ENCODE measurements at places on chromosomes 6 and 20.

DNA sequence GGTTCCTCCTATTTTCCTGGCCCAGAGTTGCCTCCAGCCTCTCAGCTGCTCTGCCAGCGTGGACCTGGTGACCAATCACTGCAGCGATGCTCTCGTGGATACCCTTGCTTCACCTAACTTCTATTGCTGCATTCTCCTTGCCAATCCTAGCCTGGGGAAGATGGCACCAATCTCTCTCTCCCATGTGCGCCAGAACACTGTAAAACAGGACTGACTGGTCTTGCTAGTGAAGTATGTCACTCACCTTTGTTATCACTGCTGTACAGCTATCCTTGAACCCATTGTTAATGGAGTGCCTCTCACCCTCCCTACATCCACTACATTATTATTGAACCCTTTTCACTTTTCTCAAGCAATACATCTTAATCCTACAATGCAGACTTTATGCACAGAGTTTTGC is 80.1 kb downstream of the LYRM4 start:
- no peak overlapping the region for H3K27ac ChIP-seq
- no peaks in the 10 kb centered on the region for H3K36me3 ChIP-seq
- H3K27me3 ChIP-seq, result no peaks in the 10 kb centered on the region
- no peak for DNase-seq
- peaks cover 2% of the 10 kb centered on the region for H3K4me1 ChIP-seq

GRCh38 chr6:109820706-109821350 is 129.7 kb downstream of the FIG4 start:
- DNase-seq, result no peak
- no peak overlapping the region for H3K27ac ChIP-seq
- H3K4me3 ChIP-seq, result no peak overlapping the region
- peaks cover 5% of the 10 kb centered on the region for H3K36me3 ChIP-seq
- no peaks in the 10 kb centered on the region for H3K27me3 ChIP-seq

GRCh38 chr20:38789503-38790199 is 15.8 kb upstream of the PPP1R16B start:
- no peaks in the 10 kb centered on the region for H3K36me3 ChIP-seq
- no peaks in the 10 kb centered on the region for H3K4me1 ChIP-seq
- H3K27ac ChIP-seq, result no peak overlapping the region
- no peaks in the 10 kb centered on the region for H3K27me3 ChIP-seq

DNA sequence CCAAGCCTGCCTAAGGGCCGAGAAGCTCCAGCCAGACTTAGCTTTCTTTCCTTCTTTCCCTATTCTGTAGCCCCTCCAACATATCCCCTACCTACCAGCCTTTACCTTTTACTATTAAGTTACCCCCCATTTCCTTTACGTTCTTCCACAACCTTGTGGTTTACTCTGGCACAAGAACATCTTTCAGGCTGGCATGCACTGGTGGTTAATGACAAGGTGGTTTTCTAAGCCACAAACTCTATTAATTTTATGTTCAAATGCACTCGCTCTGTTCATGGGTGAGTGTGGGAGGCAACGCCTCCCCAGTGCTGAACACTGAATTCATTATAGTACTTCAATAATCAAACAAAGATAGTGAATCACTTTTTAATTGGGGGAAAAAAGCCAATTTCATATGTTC is 64.4 kb downstream of the TRERF1 start:
- H3K4me3 ChIP-seq, result peak overlapping the region; percentile 75
- peaks cover 87% of the 10 kb centered on the region for H3K4me1 ChIP-seq
- H3K27me3 ChIP-seq, result no peaks in the 10 kb centered on the region
- H3K27ac ChIP-seq, result peak overlapping the region; percentile 87
- H3K36me3 ChIP-seq, result no peaks in the 10 kb centered on the region
- peak; percentile 81 for DNase-seq

- peaks cover 4% of the 10 kb centered on the region for H3K36me3 ChIP-seq
- no peaks in the 10 kb centered on the region for H3K4me1 ChIP-seq
- H3K4me3 ChIP-seq, result no peak overlapping the region
These were observed 100.3 kb downstream of the ARHGAP18 start for GRCh38 chr6:129609635-129610034.

- H3K4me1 ChIP-seq, result no peaks in the 10 kb centered on the region
- H3K36me3 ChIP-seq, result no peaks in the 10 kb centered on the region
- H3K4me3 ChIP-seq, result no peak overlapping the region
- DNase-seq, result no peak
- no peak overlapping the region for H3K27ac ChIP-seq
These were observed 299.0 kb upstream of the STXBP5 start for GRCh38 chr6:146905181-146905704.

GRCh38 chr6:159404296-159404695 is 235.1 kb downstream of the FNDC1 start:
- DNase-seq, result no peak
- H3K27ac ChIP-seq, result no peak overlapping the region
- no peaks in the 10 kb centered on the region for H3K27me3 ChIP-seq
- no peaks in the 10 kb centered on the region for H3K36me3 ChIP-seq
- H3K4me3 ChIP-seq, result no peak overlapping the region

GRCh38 chr6:164151161-164152120 is 736.9 kb downstream of the QKI start:
- no peaks in the 10 kb centered on the region for H3K36me3 ChIP-seq
- H3K4me1 ChIP-seq, result no peaks in the 10 kb centered on the region
- no peak for DNase-seq
- H3K4me3 ChIP-seq, result no peak overlapping the region

GRCh38 chr6:132011582-132011981 is 60.4 kb upstream of the CCN2 start:
- H3K36me3 ChIP-seq, result no peaks in the 10 kb centered on the region
- H3K27ac ChIP-seq, result no peak overlapping the region
- no peak overlapping the region for H3K4me3 ChIP-seq
- H3K27me3 ChIP-seq, result no peaks in the 10 kb centered on the region

DNA sequence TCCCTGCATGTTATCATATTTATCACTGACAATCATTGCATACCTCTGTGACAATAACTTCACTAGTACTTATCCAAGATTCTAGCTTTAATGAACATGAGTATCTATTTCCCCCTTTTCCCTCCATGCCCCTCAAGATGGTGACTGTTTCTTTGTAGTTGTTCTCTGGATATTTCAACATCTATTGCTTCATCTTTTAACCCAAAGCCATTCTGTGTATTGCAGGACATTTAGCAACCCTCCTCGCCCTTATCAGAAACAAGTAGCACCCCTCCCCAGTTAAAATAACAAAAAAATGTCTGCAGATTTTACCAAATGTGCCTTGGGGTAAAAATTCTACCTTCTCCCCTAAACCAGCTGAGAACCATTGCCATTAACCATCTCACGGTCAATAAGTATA is 979.8 kb upstream of the MANEA start:
- no peak for DNase-seq
- H3K27ac ChIP-seq, result no peak overlapping the region
- no peak overlapping the region for H3K4me3 ChIP-seq

DNA sequence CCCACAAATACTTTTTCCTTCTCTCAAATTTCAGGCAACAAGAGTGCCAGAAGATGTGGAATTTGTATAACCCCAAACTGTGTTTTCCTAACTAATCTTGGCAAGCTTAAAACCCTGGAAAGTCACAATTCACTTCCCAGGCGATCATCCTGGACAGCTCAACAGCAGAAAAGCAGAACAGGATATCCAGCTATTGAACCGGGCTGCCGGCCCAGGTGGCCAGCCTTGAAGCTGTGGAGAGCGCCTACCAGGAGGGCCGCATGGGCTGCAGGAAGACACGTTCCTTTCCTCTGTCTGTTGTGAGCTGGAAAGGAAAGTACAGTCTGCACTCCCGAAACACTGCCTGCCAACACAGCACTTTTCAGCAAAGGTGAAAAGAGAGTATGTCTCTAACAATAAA is 719.7 kb upstream of the MARCKS start:
- no peak overlapping the region for H3K27ac ChIP-seq
- H3K36me3 ChIP-seq, result no peaks in the 10 kb centered on the region
- H3K27me3 ChIP-seq, result no peaks in the 10 kb centered on the region
- no peak for DNase-seq
- H3K4me1 ChIP-seq, result no peaks in the 10 kb centered on the region

GRCh38 chr20:24614341-24614740 is 144.9 kb downstream of the SYNDIG1 start:
- no peak overlapping the region for H3K27ac ChIP-seq
- DNase-seq, result no peak
- H3K4me1 ChIP-seq, result no peaks in the 10 kb centered on the region
- no peaks in the 10 kb centered on the region for H3K27me3 ChIP-seq

- no peaks in the 10 kb centered on the region for H3K27me3 ChIP-seq
- H3K4me3 ChIP-seq, result no peak overlapping the region
- H3K27ac ChIP-seq, result no peak overlapping the region
These were observed 766 bp upstream of the TINAG start for GRCh38 chr6:54307439-54307910.

- no peak overlapping the region for H3K27ac ChIP-seq
- no peaks in the 10 kb centered on the region for H3K4me1 ChIP-seq
- DNase-seq, result no peak
- H3K27me3 ChIP-seq, result no peaks in the 10 kb centered on the region
- H3K4me3 ChIP-seq, result no peak overlapping the region
- H3K36me3 ChIP-seq, result no peaks in the 10 kb centered on the region
These were observed 353.9 kb downstream of the BCKDHB start for GRCh38 chr6:80460257-80460865.

GRCh38 chr6:52174118-52174517 is 12.1 kb upstream of the IL17A start:
- H3K36me3 ChIP-seq, result no peaks in the 10 kb centered on the region
- no peak overlapping the region for H3K27ac ChIP-seq
- H3K4me1 ChIP-seq, result no peaks in the 10 kb centered on the region

DNA sequence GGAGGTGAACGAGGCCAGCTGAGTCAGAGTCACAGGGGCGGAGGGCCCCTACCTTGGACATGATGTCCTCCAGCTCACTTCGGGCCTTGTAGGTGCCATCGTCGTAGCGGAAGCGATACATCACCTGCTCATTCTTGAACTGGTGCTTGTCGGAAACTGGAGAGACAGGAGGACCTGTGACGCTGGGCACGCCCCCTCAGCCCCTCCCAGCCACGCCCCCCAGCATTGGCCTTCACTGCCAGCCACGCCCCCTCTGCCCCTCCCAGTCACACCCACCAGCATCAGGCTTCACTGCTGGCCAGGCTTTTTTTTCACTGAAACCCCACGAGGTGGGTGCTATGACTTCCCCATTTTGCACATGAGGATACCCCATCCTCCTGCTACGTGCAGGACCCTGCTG is 148.2 kb downstream of the PREX1 start:
- no peak overlapping the region for H3K27ac ChIP-seq
- no peaks in the 10 kb centered on the region for H3K27me3 ChIP-seq
- H3K36me3 ChIP-seq, result peaks cover 99% of the 10 kb centered on the region
- no peaks in the 10 kb centered on the region for H3K4me1 ChIP-seq

GRCh38 chr6:106442395-106442794 is 81.9 kb downstream of the CRYBG1 start:
- no peak for DNase-seq
- H3K4me1 ChIP-seq, result no peaks in the 10 kb centered on the region
- peaks cover 50% of the 10 kb centered on the region for H3K27me3 ChIP-seq

DNA sequence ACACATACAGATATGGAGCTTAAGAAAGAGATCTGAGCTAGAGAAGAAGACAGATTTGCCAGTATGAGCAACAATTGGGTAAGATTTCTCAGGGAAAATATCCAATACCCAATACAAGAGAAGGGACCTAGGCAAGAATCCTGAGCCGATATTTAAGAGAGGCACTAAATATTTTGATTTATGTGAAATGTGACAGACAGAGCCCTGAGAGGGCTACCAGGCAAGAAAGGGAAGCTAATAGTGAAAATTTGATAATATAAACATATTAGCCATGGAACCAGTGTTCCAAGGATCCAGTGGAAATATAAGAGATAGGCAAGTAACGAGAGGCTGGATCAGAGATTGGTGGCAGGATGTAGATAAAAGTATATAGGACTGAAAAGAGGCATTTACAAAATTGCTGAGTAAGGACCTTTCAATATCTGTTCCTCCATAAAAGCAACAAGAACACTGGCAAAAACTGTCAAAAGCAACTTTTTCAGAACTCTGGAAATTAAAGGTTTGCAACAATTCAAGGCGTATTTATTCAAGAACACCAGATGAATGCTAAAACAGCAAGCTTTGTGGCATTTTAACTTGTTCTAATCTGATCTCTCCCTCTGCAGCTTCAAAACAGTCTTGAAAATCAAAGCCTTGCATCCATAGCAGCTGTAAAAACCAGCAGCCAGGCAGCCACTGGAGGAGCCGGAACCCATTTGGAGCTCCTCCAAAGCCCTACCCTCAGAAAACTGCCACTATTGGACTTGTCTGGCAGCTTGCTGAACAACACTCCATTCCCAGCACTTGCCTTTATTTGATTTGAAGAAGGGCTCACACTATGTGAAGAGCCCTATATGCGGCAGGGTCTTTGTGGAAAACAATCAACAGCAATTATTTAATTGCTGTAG is 58.8 kb downstream of the REV3L start:
- H3K4me3 ChIP-seq, result peak overlapping the region; percentile 17
- H3K36me3 ChIP-seq, result peaks cover 4% of the 10 kb centered on the region
- H3K27ac ChIP-seq, result no peak overlapping the region
- DNase-seq, result no peak
- no peaks in the 10 kb centered on the region for H3K27me3 ChIP-seq
- H3K4me1 ChIP-seq, result peaks cover 14% of the 10 kb centered on the region

DNA sequence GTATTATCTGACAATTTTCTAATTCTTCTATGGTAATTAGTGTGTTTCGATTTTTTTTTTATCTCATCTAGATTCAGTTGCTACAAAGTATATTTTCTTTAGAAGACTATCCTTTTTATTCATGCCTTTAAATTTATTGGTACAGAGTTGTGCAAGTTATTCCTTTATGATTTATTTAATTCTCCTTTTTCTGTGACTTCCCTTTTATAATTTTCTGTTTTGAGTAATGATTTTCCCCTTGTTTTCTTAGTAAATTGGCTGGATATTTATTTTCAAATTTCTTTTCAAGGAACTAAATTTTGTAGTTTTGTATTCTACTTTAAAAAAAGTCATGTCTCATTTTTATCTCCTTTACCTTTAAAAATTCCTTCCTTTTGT is 2.4 kb upstream of the IL22RA2 start:
- no peaks in the 10 kb centered on the region for H3K4me1 ChIP-seq
- H3K27ac ChIP-seq, result no peak overlapping the region
- H3K27me3 ChIP-seq, result no peaks in the 10 kb centered on the region
- no peak for DNase-seq
- H3K36me3 ChIP-seq, result no peaks in the 10 kb centered on the region

DNA sequence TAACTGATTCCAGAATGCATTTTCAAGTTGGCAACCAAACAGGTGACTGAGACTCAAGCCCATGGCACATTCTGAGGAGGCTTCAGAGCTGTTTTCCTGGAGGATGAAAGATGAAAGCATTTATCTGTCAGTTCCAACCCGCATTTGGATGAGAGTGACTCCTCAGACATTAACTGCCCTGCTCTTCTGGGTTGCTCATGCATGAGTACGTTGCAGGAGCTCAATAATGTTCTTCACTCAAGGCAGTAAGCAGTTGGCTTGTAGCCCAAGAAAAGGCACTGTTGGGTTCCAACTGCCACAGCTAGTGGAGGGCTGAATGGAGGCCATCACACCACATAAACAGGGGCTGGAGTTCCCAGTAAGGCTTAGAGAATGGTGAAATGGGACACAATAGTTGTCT is 155.3 kb downstream of the FUT9 start:
- H3K27me3 ChIP-seq, result no peaks in the 10 kb centered on the region
- no peaks in the 10 kb centered on the region for H3K4me1 ChIP-seq
- H3K4me3 ChIP-seq, result no peak overlapping the region
- no peak for DNase-seq
- H3K36me3 ChIP-seq, result no peaks in the 10 kb centered on the region

GRCh38 chr6:108565893-108566292 is 5.2 kb downstream of the FOXO3 start:
- H3K4me1 ChIP-seq, result peaks cover 43% of the 10 kb centered on the region
- peak overlapping the region; percentile 49 for H3K4me3 ChIP-seq
- H3K27ac ChIP-seq, result no peak overlapping the region
- DNase-seq, result peak; percentile 16
- peaks cover 26% of the 10 kb centered on the region for H3K36me3 ChIP-seq
- no peaks in the 10 kb centered on the region for H3K27me3 ChIP-seq

GRCh38 chr20:38520261-38520660 is 47.6 kb downstream of the RALGAPB start:
- H3K27ac ChIP-seq, result no peak overlapping the region
- no peak for DNase-seq
